ENCODE measurements at places on chromosomes 5 and 9. TPM values are rescaled to one million over a fixed set of nuclear protein-coding genes. Genes with fewer than 3 reads are reported as not detected.

DNA sequence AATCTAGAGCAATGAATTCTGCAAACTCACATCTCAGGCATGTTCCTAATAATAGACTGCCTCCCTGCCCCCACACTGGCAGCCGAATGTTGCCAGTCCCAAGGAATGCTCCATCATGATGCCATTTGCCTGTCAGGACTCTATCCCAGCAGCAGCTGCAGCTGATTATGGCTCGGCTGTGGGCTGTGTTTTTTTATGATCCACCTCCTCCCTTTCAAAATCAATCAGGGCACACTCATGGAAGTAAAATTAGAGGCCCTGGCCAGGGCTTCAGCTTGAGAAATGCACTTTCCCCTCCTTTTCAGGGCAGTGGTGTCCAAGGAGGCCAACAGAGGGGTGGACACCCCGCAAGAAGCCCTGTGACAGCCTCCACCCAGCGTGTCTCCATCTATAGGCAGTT, 176.7 kb upstream of the S1PR3 start:
- no peak for DNase-seq

DNA sequence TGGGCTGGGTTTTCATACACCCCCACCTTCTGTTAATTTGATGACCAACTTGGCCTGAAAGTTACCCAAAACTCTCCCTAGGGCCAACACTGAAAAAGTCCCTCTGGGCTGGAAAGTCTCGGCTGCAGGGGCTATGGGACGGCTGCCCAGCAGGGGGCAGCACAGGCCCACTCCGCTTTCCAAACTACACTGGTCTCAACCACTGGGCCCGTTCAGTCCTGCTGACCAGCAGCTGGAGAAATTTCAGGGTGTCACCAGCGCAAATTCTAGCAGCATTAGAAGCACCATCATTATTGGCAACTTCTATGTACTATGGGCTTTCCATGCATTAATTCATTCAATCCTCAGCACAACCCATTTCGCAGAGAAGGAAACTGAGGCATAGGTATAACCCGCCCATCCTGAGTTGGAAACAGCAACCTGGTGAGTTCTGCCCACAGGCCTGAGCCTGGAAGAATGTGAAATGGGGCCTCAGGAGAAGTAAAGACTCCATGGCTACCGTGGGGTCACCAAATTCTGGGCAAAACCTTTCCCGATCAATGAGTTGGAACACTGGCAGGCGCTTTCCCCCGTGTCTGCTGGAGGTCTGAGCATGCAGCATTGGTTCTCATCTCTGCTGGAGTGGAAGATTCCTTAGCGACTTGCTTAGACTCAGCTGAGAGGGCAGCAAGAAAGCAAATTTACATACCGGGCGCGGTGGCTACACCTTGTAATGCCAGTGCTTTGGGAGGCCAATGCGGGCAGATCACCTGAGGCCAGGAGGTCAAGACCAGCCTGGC, 9.7 kb downstream of the ORM2 start:
- peak; percentile 70 for DNase-seq

MAMDC4 gene
- total RNA-seq, result 10.0 TPM

ITGA2 gene
- total RNA-seq, result 15.1 TPM

GRCh38 chr9:21465859-21466518, 16.1 kb downstream of the IFNE start:
- peak; percentile 43 for DNase-seq

FBLL1 gene
- total RNA-seq, result 0.51 TPM

DNA sequence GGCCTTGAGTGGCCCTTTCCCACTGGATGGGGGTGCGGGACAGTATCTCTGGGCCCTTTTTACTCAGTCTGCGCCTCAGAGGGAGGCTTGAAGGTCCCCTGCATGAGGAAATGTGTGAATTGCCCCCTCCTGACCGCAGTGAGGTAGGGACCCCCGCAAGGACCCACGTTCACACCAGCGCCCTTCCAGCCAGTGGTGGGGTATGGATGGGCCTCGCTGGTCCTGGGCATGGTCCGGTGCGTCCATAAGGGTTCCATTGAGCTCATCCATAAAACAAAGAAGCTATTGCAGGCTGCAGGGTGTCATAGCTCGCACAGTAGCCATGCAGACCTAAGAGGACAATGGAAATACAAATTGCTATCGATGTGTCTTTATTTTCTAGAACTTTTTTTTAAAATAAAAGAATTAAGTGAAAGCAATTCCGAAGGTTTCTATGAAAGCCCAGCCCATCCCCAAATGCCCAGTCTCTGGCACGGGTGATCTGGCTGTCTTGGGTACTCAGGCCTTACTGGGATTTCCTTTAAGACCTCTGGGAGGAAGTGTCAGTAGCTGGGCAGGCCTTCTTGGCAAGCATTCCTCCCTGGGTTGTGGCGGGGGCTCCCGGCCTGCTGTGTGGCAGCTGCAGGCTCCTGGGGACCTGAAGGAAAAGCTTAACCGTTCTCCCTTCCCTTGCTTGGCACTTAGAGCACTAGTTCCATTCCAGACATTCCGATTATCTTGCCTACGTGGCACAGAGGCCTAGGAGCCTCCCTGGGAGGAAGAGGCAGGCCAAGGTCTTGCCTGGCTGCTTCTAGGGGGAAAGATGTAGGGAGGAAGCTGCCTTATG, 1.5 kb upstream of the SEMA5A start:
- peak; percentile 10 for DNase-seq

DNA sequence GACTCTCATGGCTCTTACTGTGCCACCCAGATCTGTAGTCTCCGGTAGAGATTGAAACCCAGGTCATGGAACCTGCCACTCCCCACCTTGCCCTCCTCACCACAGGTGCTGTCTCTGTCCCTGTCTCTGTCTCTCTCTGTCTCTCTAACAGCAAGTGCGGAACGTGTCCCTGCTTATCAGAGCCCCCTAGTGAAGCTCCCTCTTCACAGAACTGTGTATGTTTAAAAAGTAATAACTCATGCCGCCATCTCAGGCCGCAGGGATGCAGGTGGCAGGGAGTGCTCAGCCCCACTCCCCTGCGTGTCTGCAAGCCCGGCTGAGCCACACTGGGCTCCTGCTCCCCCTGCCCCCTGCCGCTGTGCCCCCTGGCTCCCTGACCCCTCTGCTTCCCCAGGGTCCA, 43.8 kb downstream of the UNC5A start:
- no peak for DNase-seq

DNA sequence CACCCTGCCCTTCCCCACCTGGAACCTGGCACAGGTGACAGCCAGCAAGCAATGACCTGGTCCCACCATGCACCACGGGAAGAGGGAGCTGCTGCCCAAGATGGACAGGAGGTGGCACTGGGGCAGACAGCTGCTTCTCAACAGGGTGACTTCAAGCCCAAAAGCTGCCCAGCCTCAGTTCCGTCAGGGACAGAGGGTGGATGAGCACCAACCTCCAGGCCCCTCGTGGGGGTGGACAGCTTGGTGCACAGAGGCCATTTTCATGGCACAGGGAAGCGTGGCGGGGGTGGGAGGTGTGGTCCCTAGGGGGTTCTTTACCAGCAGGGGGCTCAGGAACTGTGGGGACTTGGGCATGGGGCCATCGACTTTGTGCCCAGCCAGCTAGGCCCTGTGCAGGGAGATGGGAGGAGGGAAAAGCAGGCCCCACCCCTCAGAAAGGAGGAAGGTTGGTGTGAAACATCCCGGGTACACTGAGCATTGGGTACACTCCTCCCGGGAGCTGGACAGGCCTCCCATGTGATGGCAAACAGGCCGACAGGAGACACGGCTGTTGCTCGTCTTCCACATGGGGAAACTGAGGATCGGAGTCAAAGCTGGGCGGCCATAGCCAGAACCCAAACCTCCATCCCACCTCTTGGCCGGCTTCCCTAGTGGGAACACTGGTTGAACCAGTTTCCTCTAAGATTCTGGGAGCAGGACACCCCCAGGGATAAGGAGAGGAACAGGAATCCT, 1.9 kb downstream of the CEL start:
- no peak for DNase-seq

GRCh38 chr5:33310451-33310850, 130.3 kb upstream of the TARS1 start:
- no peak for DNase-seq

SLC9A3 gene
- total RNA-seq, result 1.1 TPM

Data from endothelial cell (in vitro differentiated cells).